ENCODE measurements at places on chromosomes 12 and 14.

- DNase-seq: no peak
Observed at GRCh38 chr12:105487963-105488362, 157.5 kb downstream of the C12orf75 start.

DNA sequence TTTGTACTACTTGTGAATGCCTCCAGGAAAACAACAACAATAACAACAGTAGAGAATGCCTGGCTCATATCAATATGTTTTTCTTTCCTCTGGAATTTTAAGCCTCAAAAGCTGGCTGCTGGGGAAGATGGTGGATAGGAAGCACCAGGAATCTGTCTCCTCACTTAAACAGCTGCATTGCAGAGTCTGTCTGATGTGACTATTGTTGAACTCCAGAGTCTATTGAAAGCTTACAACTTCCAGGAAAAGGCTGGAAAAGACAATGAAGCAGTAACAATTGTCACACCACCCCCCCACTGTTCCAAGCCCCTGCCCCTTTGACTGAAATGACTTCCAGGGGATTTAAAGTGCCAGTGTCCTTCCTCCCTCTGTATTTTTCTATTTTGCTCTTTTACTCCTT is 309.7 kb downstream of the BMP4 start:
- no peak for DNase-seq

- DNase-seq: no peak
Observed at GRCh38 chr12:110965574-110965973, 45.2 kb upstream of the MYL2 start.

DNA sequence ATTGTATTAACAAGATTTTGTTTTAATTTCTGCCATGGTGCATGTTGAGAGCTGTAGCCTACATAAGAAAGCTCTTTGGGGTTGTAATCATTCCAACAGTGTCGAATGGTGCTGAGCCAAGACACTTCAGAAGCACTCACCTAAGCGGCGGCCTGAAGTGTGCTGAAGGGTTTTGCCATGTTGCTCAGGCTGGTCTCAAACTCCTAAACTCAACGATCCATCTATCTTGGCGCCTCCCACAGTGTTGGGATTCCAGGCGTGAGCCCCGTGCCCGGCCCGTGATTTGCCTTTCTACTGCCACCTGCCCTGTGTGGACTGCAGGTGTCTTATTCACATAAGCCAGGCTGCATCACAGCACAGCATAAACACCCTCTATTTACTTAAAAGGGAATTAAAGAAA is 48.9 kb downstream of the AMN start:
- DNase-seq: no peak

DNA sequence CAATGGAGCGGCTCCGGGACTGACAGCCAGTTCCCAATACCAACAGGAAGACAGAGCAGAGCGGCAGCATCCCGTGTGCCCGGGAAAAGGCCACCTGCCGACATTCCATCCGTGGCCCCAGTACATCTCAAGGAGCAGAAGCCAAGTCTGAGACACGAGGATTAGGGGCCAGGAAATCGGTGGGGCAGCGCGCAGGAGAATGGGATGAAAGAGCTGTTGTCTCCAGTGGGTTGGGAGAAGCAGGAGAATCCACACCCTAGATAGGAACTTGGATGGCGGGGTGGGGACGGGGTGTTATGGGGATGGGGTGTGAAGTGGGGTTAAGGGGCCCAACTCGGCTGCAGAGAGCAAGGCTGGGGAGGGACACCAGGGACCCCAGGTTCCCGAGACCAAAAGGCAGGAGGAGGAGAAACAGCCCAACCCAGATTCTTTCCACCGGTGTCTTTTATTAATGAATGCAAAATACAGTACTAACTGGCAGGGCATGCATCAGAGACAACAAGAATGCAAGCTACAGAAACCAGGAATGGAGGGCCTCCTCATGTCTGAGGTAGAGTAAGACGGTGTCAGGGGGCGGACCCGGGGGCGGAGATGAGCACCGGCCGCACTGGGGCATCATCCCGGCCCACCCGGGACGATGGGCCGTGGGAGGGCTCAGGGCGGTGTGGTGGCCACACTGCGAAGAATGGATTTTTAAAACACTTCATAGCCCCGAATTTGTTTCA is 50.3 kb downstream of the BEGAIN start:
- peak; percentile 5 for DNase-seq

- DNase-seq: no peak
Observed at GRCh38 chr14:67917006-67917405, 97.4 kb downstream of the RAD51B start.

GRCh38 chr14:42407153-42407552 is 800.5 kb downstream of the LRFN5 start:
- DNase-seq: no peak

DNA sequence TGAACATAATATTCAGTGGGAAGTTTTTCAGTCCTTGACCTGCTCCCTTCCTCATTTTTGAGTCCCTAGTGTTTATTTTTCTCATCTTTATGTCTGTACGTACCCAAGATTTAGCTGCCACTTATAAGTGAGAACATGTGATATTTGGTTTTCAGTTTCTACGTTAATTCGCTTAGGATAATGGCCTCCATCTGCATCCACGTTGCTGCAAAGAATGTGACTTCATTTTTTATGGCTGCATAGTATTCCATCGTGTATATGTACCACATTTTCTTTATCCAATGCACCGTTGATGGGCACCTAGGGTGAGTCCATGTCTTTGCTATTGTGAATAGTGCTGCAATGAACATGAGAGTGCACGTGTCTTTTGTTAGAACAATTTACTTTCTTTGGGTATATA is 30.3 kb downstream of the MIA2 start:
- DNase-seq: no peak

- no peak for DNase-seq
Observed at GRCh38 chr14:24632761-24633160, 1.2 kb downstream of the GZMB start.

- DNase-seq: no peak
Observed at GRCh38 chr14:68278576-68279436, 459.2 kb downstream of the RAD51B start.

DNA sequence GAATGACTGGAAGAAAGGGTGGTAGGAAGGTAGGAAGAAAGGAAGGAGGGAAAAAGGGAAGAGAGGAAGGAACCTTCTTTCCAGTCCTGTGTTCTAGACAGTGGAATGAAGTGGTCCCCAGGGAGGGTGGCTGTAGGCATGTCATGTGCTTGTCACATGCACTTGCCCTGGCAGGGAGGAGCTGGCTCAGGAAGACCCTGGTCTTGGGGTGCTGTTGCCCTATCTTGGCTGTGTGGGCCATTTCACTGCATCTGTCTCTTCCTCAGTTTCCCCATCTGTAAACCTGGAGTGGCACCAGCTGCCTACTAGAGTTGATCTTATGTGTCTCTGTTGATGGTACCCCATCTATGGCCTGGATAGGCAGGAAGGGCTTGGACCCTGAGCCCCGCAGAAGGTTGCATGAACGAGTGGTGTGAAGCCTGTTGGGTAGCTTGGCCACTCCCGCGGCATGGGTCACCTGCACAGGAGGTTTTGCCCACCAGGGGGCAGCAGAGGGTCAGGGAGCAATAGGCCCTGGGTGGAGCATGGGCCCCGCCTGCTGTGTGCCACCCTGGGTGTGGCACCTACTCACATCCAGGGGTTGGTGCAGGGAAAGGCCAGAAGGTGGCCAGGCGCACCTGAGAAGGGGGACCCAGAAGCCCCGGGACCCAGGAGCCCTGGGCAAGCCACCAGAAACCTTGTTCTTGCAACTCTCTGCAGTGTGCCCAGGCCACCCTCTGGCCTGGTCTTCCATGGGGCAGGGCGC is 25.1 kb downstream of the MEG3 start:
- DNase-seq: peak; percentile 58

GRCh38 chr12:22672951-22673350 is 48.0 kb downstream of the ETNK1 start:
- no peak for DNase-seq

DNA sequence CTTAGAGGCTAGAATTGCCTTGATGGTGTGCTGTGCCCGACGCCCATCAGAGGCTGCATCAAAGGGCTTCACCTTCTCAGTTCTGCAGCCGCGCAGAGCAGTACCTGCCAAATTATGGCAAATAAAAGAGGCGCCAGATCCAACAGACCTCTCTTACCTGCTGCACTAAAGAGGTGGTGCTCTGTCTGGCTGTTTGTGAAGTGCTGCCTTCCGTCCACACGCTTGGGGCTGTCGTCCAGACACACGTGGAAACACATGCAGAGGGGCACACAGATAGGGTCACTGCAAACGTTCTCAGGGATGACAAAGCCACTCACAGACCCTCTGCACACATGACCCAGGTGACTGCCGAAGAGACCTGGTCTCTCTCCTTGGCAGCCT is 617.5 kb downstream of the VRK1 start:
- no peak for DNase-seq

- no peak for DNase-seq
Observed at GRCh38 chr14:49494836-49495235, 91.3 kb downstream of the RPS29 start.

GRCh38 chr12:87336814-87337336 is 692.3 kb downstream of the C12orf50 start:
- DNase-seq: no peak

DNA sequence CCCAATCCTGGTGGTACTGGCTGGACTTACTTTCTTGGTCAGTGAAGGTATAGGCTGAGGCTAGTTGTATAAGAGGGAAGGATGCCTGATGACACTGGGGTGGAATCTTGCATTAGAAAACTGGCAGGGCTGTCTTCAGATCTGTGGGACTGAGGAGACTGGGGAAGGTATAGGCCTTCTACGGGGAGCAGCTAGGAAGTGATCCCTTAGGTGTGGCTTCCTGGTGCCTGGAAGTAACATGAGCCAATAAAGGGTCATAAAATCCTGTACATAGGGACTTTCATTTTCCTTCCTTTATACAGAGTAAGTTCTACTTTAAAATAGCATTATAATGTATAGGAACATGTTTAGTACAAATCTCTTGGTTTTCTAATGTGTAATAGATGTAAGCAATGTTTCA is 716.8 kb downstream of the LRFN5 start:
- no peak for DNase-seq

DNA sequence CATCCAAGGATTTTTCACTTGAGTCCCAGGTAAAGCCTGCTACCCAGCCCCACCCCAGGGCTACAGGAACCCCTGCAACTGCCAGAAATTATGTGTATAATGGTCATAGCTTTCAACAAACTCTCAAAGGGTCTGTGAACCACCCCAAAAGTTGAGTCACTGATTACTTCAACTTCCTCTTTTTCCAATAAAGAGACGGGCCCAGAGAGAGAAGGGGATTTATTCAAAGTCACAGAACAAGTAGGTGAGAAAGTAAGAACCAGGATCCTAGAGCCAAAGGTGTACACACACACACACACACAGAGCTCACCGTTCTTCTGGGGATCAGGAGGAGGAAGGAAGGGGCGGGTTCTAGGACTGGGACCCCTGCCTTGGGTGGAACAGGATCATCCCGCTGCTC is 4.8 kb upstream of the ITPK1 start:
- DNase-seq: no peak

DNA sequence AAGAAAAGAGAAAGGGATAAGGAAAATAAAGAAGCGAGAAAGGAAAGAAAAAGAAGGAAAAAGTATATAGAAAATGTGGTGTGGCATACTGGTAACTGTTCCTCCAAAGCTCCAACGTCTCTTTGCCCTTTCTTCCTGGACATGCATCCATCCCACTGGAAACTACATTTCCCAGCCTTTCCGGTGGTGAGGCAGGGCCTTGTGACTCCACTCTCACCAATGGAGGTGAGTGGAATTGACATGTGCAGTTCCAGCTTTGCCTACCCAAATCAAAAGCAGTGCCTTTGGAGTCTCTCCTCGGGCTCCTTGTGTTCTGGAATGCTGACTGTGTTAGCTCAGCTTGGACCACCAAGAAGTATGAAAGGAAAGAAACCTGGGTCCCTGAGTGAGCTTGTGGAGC is 161.2 kb downstream of the KCNA5 start:
- no peak for DNase-seq

DNA sequence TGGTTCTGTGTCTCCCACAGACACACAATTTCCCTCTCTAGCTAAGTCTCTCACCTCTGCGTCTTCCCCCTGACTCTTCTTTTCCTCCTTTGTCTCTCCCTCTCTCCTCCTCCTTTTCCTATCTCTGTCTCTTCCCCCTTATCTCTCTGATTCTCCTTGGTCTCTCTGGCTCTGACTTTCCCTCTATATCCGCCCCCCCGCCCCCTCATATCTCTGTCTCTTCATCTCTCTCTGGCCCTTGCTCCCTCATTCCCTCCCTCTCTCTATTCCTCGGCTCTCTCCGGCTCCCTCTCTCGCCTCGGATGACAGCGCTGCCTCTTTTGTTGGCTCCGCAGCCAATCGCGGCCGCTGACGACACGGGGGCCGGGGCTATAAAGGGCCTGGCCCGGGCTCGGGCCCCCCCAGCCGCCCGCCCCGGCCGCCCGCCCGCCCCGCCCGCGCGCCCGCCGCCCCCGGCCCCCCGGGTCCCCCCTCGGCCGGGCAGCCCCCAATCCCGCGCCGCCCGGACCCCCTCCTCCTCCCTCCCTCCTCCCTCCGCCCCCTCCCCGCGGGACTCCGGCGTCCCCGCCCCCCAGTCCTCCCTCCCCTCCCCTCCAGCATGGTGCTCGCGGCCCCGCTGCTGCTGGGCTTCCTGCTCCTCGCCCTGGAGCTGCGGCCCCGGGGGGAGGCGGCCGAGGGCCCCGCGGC is at the start of gene GDF11:
TSS of gene GDF11 (plus strand) at position 404 of the 687 bp plus-strand sequence. CDS start at position 599, 195 bp downstream.
- peak; percentile 68 for DNase-seq

DNA sequence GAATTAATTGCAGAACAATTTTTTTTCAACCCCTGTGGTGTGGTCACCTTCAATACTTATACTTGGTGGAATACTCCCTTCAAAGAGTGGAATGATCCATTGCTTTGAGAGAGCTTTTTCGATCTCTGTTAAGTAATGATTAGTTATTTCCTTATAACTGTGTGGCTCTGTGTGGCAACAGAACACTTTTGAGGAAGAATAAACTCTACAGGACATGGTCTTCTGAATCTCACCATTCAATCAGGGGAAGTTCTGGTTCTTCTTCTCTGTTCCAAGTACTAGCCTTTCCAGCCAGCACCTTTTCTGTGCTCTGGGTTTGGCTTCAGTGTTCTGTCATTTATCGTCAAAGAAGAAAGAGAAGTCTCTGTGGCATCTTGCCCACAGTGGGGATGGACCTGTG is 369.2 kb downstream of the ZFP36L1 start:
- no peak for DNase-seq

DNA sequence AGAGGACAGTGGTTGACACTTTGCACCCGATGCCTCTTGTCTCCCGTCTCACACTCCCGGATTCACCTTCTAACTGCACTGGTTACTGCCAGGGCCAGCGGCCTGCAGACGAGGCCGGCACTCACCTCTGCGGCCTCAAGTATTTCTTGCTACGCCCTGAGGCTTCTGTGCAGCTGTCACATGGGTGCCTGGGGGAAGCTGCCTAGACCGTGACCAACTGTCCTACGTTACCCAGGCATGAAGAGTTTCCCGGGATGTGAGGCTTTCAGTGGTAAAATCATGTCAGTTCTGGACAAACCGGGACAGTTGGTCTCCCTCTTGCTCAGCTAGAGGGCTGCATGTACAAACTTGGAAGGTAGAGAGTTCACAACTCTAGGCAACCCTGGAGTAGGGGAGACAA is 274.5 kb downstream of the GLT1D1 start:
- no peak for DNase-seq

Measured in T-helper 17 cell (primary cell).